ENCODE measurements at places on chromosomes 3 and 15. TPM values are rescaled to one million over a fixed set of nuclear protein-coding genes. Genes with fewer than 3 reads are reported as not detected.

DNA sequence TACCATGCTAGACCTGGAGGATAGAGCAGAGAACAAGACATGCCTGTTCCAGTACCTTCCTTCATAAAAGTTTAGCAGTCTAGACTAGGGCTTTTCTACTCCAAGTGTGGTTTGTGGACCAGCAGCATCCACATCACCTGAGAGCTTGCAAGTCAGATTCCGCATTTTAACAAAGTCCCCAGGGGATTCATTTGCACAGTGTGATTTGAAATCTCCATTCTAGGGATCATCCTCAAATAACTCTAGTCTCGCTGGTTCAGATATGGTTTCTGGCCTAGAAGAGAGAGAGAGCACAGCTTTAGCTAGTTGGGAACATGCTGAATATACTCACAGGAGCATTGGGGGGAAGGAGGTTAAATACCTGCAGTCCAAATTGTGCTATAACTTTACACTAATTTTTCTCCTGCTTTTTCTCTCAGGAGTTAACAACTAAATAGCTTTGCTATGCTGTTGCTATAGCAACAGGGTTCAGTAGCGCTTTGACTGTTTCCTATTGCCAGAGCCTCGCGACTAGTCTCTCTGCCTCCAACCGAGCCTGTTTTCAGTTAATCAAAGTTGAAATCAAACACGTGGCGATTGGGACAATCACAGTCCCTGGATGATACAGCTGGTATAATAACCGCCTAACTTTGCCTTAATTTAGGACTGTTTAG lies 64.0 kb upstream of the RASGRF1 start:
- DNase-seq = no peak

DNA sequence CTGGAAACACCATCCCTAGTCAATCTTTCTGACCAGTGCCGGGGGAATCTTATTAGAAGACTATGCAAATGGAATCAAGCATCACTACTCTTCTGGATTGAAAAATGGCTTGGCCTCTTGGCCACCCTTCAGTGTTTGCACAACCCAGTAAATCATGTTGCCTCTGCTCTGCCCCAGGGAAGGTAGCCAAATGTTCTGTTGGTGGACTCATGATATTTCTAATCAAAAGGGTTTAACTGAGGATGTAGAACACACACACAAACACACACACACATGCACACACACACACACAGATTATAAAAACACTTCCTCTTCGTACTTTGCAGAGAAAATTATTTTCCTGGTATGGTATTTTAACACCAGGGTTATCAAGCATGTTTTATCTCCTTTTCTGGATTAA lies 7.9 kb downstream of the RBP2 start:
- DNase-seq = peak; percentile 43

- DNase-seq = no peak
These were observed 15.7 kb upstream of the CNTN4 start for GRCh38 chr3:2082871-2083480.

DNA sequence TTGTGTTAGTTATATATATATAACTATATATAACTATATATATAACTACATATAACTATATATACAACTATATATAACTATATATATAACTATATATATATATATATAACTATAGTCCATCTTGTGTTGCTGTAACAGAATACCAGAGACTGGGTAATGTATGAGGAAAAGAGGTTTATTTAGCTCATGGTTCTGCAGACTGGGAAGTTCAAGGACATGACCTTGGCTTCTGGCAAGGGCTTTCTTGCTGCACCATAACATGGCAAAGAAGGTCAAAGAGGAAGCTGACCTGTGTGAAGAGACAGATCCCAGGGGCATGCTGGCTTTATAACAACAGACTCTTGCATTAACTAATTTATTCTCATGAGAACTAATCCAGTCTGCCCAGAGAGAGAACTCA lies 27.6 kb downstream of the KBTBD12 start:
- no peak for DNase-seq

DNA sequence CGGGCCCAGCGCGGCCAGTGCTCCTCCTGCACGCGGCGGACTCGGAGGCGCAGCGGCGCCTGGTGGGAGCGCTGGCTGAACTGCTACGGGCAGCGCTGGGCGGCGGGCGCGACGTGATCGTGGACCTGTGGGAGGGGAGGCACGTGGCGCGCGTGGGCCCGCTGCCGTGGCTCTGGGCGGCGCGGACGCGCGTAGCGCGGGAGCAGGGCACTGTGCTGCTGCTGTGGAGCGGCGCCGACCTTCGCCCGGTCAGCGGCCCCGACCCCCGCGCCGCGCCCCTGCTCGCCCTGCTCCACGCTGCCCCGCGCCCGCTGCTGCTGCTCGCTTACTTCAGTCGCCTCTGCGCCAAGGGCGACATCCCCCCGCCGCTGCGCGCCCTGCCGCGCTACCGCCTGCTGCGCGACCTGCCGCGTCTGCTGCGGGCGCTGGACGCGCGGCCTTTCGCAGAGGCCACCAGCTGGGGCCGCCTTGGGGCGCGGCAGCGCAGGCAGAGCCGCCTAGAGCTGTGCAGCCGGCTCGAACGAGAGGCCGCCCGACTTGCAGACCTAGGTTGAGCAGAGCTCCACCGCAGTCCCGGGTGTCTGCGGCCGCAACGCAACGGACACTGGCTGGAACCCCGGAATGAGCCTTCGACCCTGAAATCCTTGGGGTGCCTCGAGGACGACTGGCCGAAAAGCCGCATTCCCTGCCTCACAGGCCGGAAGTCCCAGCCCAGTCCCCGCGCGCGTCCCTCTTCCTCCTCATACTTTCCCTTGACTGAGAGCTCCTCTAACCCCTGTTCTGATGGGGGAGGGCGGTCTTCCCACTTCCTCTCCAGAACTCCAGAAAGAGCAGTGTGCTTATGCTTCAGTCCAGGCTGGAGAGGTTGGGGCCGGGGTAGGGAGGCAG lies 1.4 kb upstream of the IL17RC start:
- peak; percentile 78 for DNase-seq

GRCh38 chr15:32873284-32874114 lies 155.7 kb downstream of the GREM1 start:
- no peak for DNase-seq

- DNase-seq = no peak
These were observed 176.6 kb upstream of the TRIM42 start for GRCh38 chr3:140501061-140501769.

- no peak for DNase-seq
These were observed 616.4 kb upstream of the CBLB start for GRCh38 chr3:106485217-106485616.

- DNase-seq = no peak
These were observed 123.1 kb downstream of the TPRA1 start for GRCh38 chr3:127467391-127467790.

GRCh38 chr3:14439501-14440167 lies 37.2 kb downstream of the SLC6A6 start:
- DNase-seq = peak; percentile 93

DNA sequence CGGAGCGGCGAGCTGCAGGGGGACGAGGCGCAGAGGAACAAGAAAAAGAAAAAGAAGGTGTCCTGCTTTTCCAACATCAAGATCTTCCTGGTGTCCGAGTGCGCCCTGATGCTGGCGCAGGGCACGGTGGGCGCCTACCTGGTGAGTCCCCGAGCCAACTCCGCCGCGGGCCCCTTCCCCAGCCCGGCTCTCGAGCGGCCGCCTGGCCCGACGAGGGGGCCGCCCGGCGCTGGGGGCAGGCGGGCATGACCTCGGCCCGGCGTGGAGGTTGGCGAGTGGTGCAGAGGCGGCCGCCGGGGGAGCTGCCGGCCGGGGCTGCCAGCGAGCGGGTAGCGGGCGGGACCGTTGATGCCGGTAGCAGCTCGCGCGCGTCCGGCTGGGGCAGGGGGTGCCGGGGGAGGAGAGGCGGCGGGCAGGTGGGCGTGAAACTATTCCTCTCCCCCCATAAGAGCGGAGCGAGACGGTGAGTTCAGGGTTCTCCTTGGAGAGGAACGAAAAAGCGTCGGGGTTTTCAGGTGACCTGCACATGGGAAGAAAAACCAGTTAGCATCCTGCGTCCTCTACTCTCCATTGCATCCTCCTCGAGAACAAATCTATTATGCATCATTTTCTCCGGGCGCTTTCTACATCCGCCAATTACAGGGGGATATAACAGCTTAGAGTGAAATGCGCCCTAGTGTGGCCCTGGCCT lies 585 bp downstream of the SLCO3A1 start:
- no peak for DNase-seq

- no peak for DNase-seq
These were observed 364.9 kb downstream of the AGBL1 start for GRCh38 chr15:86444527-86444926.

- DNase-seq = no peak
These were observed 130.6 kb downstream of the RPL22L1 start for GRCh38 chr3:170739410-170739809.

DNA sequence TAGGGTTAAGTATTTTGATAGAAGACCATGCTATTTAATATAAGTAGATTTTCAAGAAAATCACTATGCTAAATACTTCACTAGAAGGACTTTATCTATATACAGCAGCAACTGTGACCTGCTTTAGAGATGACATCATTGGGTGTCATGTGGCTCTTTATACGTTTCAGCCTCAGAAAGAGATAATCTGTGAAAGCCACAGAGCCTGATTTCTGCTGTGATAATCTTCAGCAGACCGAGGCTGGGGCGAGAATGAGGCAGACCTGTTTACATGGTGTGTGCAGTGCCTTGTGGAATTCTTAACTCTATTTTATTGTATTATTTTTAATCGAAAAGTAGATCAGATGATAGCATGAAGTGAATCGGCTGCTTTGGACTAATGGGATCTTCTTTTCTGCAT lies 471.2 kb downstream of the MFSD1 start:
- no peak for DNase-seq

- no peak for DNase-seq
These were observed 88.8 kb upstream of the ARHGEF3 start for GRCh38 chr3:56890448-56891091.

- DNase-seq = peak; percentile 72
These were observed at the start of gene CD276 for GRCh38 chr15:73683777-73684580. TSS of gene CD276 (plus strand) at chr15:73684383. CDS start at chr15:73699640, 15,257 bp downstream.

DNA sequence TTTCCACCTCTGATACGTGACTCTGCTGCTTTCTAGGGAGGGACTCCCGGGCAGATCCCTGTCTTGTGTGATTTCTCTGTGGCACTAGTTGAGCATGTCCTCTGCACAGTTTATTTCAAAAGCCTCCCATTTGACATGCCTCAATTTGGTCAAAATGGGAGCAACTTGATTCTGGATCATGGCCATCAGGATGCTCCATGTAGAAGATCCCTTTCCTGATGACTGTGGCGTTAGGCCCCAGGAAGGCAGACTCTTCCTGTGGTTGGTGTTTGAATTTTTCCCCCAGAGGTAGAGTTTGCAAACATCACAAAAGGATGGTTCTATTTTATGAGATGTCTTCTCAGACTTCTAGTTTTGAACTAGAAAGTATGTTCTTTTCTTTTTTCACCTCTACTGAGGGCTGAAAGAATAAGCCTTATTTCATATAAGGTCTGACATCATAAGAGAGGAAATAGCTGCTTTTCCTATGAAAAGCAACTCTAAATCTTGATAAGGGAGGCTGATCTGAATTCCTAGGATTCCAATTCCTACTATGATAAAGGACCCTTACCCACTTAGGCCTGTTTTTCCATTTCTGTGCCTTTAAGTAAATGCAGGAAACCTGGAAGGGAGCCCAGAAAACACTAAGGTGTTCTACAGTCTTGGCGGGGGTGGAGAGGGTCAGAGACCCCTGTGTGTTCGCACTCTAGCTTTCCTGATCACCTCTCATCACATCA lies 243.8 kb upstream of the CHRM5 start:
- no peak for DNase-seq

DNA sequence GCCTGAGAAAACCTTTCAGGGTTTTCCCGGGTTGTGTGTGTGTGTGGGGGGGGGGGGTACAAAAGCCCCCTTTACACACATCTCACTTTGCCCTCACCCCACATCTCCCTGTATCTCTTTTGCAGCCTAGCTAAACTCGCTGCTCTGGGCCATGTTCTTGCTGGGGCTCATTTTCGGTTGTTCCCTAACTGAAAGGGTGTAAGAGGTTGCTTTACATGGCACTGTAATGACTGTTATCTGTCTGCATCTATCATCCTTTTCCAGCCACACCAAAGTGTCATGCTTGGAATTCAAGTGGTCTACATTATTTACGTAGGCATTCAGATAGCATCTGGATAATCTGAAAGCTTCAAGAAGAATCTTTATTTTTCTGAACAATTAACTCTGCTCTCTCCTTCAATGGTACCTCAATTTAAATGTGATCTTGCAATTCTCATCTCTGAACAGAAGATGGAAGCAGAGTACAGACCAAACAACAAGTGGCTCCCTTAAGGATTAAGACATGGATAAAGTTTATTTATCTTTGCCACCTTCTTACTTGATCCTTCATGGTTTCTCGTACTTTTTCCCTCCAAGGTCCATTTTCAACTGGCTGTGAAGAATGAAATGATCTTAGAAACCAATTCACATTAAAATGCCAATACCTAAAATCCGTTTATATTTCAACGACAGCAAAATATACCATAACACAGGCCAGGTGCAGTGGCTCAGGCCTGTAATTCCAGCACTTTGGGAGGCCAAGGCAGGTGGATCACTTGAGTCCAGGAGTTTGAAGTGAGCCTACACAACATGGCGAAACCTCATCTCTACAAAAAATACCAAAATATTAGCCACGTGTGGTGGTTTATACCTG lies 34.9 kb downstream of the DCLK3 start:
- peak; percentile 48 for DNase-seq

- no peak for DNase-seq
These were observed 33.2 kb downstream of the SLC25A26 start for GRCh38 chr3:66253790-66254620.

DNA sequence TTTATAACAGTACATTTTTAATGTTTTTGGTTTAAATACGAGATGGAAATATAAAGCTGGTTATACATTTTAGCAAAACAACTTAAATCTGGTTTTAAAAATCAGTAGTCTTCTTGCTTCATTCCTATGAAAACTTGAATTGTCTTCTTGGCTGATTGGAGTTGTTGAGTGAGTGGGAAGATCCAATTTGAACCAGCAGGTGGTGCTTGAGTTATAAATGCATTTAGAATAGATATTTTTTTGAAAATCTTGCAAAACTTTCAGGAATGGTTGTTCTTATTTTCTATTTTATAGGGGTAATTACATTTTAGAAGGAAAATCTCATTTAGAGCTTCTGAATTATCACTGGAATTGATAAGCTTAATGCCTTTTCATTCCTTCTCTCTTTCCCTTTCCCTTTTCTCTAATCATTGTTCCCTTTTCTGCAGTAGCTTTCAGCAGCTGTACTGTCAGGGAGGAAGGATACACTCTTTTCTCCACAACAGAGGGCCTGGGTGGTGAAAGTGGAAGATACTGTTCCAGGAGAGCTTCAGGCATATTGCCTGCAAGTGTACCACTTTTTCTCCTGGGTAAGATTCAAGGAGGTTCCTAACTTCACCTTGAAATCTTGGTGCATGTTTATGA lies 335.6 kb downstream of the NLGN1 start:
- peak; percentile 48 for DNase-seq

The CPNE9 gene
- polyA plus RNA-seq = not detected

The LNP1 gene
- polyA plus RNA-seq = 13.0 TPM

The TM4SF18 gene
- polyA plus RNA-seq = 13.1 TPM

The RBMS3 gene
- 30.6 TPM for polyA plus RNA-seq

The CCR3 gene
- polyA plus RNA-seq = 0.10 TPM

The RCN2 gene
- 185 TPM for polyA plus RNA-seq

The ACP3 gene
- 6.1 TPM for polyA plus RNA-seq

The FMN1 gene
- 11.1 TPM for polyA plus RNA-seq

The FAM227B gene
- polyA plus RNA-seq = 14.1 TPM

The GOLGA8S gene
- 1.9 TPM for polyA plus RNA-seq

Measured in left lung (tissue), 14 donors.